ENCODE measurements at places on chromosomes 7 and 10. TPM values are rescaled to one million over a fixed set of nuclear protein-coding genes. Genes with fewer than 3 reads are reported as not detected.

Gene PLXDC2
- 34.3 TPM for polyA plus RNA-seq

Gene EXOC4
- polyA plus RNA-seq, result 71.8 TPM

Gene RGR
- not detected for polyA plus RNA-seq

Gene GRID2IP
- 0.51 TPM for polyA plus RNA-seq

Gene UCMA
- polyA plus RNA-seq, result not detected

Gene HTR5A
- polyA plus RNA-seq, result not detected

Gene ZNF488
- 5.2 TPM for polyA plus RNA-seq

Gene CCL24
- polyA plus RNA-seq, result not detected

Gene SMNDC1
- polyA plus RNA-seq, result 44.8 TPM

Gene PON1
- 0.79 TPM for polyA plus RNA-seq

Gene NEUROD6
- polyA plus RNA-seq, result 0.09 TPM

Gene SPDYE2B
- polyA plus RNA-seq, result 3.6 TPM

Gene LEP
- polyA plus RNA-seq, result 0.17 TPM

Gene SKIDA1
- polyA plus RNA-seq, result 14.2 TPM

Gene EPHB4
- 85.5 TPM for polyA plus RNA-seq

Gene CYP2C19
- not detected for polyA plus RNA-seq

Gene ANK3
- 130 TPM for polyA plus RNA-seq

Gene VAX1
- not detected for polyA plus RNA-seq

Gene AZGP1
- 66.0 TPM for polyA plus RNA-seq

Gene ITIH5
- 19.7 TPM for polyA plus RNA-seq

Gene PTPRE
- polyA plus RNA-seq, result 6.2 TPM

Gene SCIN
- 126 TPM for polyA plus RNA-seq

Gene AHR
- polyA plus RNA-seq, result 29.5 TPM

Gene IDI2
- not detected for polyA plus RNA-seq

Measured in left renal cortex interstitium (tissue), 4 donors.